Non-pigmented ciliary epithelial cell (primary cell): ENCODE measurements at places on chromosomes 2 and 18.

DNA sequence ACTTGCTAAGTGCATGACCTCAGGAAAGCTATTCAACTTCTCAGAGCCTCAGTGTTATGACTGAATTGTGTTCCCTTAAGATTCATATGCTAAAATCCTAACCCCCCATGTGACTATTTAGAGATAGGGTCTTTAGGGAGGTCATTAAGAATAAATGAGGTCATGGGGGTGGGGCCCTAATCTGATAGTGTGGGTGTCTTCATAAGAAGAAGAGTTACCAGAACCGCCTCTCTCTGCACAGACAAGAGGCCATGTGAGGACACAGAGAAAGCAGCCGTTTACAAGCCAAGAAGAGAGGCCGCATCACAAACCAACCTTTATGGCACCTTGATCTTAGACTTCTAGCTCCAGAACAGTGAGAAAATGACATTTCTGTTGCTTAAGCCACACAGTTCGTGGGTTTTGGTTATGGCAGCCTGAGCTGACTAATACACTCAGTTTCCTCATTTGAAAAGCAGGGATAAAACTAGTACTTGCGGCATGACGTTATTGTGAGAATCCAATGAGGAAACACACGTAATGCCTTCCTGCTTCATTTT is 9.9 kb downstream of the SH2D6 start:
- no peak for DNase-seq

DNA sequence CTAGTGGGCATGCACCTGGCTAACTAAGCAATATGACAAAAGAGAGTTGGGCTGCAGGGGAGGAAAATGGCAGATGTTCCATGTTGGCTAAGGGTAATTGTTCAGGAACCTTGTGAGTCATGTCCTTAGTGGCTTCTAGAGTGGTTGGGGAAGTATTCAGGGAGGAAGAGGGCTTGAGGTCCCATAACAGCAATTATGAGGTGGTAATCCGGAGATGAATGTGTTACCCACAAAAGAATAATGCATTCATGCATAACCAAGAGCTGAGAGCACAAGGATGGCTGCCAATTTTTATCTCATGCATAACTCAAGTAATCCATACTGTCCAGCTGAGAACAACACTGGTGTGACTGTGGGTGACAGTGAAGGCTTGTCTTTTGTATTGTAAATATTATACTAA is 42.9 kb downstream of the TMEFF2 start:
- peak; percentile 73 for DNase-seq

GRCh38 chr2:228303960-228304359 is 122.5 kb upstream of the SPHKAP start:
- DNase-seq = no peak

DNA sequence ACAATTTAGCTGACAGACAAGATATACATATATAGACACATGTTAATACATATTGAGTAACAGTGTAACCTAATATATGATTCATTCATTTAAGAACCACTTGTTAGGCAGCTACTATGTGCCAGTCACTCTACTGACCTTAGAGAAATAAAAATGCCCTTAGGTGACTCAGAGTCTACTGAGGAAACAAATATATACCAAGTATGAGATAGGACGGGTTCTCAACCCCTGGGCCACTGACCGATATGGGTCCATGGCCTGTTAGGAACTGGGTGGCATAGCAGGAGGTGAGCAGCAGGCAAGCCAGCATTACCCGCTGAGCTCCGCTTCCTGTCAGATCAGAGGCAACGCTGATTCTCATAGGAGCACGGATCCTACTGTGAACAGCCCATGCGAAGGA is 14.8 kb downstream of the STRN start:
- DNase-seq = peak; percentile 10

DNA sequence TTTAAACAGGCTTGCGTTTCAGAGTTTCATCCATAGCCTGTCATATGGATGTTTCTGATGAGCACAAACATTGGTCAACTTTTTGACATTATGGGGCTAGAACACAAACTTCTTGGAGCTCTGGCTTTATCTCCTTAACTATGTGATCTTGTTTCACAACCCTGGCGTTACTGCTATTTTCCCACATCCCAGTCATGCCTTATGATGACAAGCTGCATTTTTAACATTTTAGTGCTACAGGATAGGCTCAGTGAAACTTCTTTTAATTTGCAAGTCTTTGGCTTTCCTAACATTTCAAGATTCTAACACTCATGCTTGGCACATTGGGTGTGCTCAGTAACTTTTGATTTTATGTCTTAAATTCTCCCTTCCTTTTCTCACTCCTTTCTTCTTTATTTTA is 21.0 kb upstream of the PDE1A start:
- DNase-seq = peak; percentile 49

DNA sequence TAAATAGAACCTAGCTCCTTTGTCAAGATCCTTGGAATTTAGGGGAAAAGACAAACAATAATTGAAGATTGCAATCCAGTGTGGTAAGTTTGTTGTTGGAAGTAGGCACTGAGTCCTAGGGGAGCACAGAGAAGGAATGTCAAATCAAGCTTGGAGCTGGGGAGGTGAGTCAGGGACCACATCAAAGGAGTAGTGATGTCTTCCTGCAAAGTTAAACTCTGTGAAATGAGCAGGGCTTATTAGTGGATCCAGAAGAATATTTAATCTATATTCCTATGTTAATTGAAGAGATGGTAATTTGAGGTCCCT is 41.7 kb upstream of the NABP1 start:
- peak; percentile 82 for DNase-seq

GRCh38 chr2:144603334-144603733 is 83.4 kb upstream of the ZEB2 start:
- DNase-seq = no peak

DNA sequence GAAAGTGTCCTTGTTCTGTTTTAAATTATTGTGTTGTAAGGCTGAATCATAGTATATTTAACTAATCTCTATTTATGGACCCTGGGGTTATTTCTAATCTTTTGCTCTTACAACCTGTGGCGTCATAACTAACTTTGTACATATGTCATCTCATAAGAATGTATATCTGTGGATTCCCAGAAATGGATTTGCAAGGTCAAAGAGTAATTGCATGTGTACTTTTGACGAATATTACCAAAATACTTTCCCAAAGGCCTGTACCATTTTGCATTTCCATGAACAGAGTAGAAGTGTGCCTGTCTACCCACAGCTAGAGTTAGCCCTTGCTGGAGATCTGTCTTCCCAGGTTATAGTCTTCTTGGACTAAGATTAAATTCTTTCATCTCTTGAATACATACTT is 42.8 kb downstream of the SEMA4F start:
- peak; percentile 45 for DNase-seq

- no peak for DNase-seq
Measured at GRCh38 chr2:205276116-205276777, 406.1 kb upstream of the NRP2 start.

DNA sequence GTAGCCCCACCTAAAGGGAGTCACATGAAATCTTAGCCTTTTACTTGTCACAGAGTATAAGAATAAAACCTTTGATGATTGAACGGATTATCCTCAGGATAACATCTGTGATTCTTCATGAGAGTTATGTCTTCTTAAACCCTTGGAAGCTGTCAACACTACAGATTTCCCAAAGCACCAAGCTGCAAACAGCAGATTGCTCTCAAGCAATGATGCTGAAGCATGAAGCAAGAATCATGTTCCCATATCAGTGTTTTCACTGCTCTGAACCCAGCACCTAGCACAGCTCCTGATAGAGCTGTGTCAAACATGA is 47.6 kb upstream of the CELF4 start:
- no peak for DNase-seq

GRCh38 chr2:178542161-178542560 is 61.9 kb downstream of the PLEKHA3 start:
- DNase-seq = no peak

DNA sequence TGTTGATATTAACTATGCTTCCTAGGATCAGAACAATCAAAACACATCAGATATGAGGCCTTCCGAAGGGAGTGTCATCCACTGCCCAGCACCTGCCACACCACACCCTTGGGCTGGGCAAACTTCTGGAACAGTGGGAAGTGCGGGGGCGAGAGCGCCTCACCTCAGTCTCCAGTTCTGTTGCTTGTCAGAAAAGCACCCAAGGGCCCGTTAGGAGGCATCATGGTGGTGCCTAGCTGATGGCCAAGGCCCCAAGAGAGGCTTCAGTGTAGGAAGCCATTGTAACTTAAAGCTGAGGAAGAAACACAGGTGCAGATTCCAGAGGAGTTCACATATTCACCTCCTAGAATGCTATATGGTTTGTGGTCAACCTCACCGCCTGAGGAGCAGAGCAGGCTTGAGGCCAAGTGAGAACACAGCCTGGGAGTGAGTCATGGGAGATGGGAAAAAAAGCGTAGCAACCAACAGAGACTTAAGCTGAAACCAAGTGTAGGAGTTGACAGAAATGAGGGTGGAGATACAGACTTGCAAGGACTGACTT is 85.1 kb upstream of the ATL2 start:
- DNase-seq = peak; percentile 96

GRCh38 chr2:216425008-216425787 is 12.9 kb downstream of the SMARCAL1 start:
- no peak for DNase-seq

- no peak for DNase-seq
Measured at GRCh38 chr2:78775291-78775690, 250.2 kb upstream of the REG3G start.

DNA sequence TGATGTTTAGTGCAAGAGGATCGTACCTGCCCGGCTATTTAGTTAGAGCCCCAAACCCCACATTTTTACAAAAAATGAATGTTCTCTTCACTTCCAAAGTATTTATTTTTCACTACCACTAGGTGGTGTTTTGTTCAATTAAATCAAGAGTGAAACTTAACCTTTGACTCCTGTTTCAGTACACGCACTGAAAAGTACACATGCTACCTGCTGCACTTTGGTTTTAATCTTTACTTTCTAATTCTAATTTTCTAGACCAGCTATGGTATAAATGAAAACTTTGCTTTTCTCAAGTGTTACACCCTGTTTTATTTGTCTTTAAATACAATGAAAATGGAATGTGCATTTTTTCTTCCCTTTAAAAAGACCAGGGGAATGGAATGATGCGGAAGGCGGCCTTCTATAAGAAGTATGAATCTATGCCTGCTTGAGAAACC is 31.4 kb upstream of the CHN1 start:
- DNase-seq = no peak

DNA sequence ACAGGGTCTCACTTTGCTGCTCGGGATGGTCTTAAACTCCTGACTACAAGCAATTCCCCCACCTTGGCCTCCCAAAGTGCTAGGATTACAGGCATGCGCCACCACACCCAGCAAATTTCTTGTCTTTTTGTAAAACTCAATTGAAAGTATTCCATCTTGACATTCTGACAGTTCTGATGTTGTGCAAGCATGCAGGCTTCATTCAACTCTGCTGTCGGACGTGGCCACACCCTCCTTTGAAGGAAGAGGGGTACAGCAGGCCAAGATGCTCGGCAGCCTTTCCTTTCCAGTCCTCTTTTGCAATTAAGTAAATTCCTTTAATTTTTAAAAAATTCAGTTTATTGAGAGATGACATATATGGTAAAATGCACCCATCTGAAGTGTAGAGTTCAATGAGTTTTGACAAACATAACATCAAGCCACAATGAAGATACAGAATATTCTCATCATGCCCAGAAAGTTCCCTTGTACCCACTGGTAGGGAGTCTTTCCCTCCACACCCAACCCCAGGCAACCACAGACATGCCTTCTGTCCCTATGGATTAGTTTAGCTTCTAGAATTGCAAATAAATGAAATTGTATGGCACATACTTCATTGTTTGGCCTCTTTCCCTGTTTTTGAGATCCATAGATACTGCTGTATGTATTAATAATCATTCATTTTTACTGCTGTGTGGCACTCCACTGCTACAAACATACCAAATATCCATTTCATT is 33.1 kb downstream of the TUBB6 start:
- DNase-seq = no peak

- no peak for DNase-seq
Measured at GRCh38 chr18:60246606-60247005, 126.0 kb downstream of the MC4R start.

- no peak for DNase-seq
Measured at GRCh38 chr18:11040823-11041656, 108.3 kb downstream of the PIEZO2 start.

DNA sequence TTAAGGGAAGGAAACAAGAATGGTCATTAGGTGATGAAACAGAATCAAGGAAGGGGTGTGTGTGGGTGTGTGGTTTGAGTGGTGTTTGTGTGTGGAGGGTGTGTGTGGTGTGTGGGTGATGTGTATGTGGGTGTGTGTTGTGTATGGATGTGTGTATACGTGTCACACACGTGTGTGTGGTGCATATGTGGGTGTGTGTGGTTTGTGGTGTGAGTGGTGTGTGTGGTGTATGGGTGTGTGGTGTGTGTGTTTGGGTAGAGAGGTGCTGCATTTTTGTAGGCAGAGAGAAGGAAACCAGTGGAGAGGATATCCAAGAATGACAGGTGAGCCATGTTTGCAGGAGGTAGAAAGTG is 1.1 kb upstream of the CEP192 start:
- no peak for DNase-seq

DNA sequence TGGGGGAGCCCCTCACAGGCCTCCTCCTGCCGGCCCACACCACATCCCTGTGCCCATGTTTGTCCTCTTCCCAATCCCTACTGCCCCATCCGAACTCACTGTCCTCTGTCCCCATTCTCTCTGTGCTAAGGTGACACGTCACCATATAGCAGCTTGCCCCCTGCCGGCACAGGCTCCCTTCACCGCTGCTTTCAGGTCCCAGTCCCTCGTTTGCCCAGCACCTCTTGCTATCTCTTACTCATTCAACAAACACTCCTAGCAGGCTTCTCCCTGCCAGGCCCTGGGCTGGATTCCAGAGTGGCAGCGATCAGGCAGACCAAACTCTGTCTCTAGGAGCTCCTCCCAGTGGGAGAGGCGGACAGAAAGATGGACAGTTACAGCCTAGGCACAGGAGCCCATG is 74.3 kb downstream of the TFCP2L1 start:
- no peak for DNase-seq

DNA sequence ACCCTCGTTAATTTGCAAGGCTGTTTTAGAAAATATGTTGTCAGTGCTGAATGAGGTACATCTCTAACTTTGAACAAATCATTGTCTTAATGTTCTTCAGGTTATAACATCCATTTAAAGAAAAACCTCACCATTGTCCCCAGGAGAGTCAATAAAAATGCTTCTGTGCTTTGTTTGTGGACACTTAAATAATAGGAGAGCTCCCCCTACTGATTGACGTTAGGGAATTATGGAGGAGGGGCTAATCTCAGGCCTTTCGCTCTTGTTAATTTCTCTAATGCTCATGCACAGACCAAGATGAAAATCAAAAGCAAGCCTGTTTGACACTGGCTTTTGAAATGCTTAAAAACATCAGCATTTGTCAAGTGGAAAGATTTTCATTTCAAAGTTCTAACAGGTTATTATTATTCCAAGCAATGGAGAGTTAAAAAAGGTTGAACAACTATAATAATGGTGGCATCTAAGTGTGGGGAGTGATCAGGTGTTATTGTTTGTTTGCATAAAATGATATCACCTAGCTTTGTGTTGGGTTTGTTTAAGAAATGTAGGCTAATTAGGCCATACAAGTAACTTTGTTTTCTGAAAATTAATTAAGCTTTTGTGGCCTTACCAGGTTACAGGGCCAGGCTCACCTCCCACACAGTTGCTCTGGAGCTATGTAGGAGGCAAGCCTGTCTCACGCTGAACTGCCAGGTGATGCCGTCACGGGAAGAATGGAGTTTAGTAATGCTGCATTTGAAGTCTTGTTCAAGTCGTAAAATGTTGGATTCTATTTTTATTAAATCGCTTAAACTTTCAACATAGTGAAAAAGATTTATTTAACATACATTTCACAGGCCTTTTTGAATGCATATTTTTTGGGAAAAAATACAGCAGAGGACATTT is 51.7 kb upstream of the SMIM21 start:
- no peak for DNase-seq

- peak; percentile 6 for DNase-seq
Measured at GRCh38 chr2:185919155-185919554, 180.6 kb downstream of the FSIP2 start.
